ENCODE measurements at places on chromosomes 13 and 19. TPM values are rescaled to one million over a fixed set of nuclear protein-coding genes. Genes with fewer than 3 reads are reported as not detected.

DNA sequence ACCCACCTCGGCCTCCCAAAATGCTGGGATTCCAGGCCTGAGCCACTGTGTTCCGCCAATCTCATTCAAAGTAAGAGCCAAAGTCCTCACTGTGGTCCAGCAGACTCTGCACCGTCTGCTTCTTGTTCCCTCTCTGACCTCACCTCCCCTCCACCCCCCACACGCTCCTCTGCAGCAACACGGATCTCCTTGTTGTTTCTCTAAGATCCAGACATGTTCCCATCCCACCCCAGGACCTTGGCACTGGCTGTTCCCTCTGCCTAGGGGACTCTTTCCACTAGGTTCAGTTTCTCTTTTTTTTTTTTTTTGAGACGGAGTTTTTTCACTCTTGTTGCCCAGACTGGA is 38.4 kb downstream of the LTBP4 start:
- ATAC-seq, result peak; percentile 15

DNA sequence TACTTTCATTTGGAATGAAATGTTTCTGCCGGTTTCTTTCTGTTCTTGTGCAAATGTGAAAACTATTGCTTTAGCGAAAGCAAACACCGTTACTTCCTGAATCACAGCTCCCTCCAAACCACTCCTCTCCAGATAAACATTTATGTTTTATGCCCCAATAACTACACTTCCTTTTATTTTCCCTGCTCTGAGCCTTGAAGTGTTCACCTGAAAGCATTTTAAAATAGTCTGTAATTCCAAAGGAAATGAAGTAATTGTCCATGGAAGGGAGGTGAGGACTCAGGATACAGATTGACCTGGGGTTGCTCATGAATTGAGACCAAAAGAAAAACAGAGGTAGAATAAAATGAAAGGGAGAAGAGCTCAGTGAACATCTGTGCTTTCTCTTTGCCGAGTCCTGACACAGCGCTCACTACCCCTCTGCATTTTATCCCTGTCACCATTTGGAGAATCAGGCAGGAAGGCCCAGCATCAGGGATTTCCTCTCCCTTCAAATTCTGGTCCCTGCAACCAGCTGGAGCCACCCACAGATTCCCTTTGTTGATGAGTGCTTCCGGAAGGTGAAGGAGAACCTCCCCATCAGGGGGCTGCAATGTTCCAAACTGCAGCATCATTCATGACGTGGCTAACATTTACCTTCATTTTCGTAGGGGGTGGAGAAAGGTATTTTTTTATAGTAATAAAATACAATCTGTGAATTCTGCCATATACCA is 171.9 kb downstream of the ITGBL1 start:
- ATAC-seq, result peak; percentile 15

- no peak for ATAC-seq
Observed at GRCh38 chr13:31043957-31044356, 111.5 kb downstream of the TEX26 start.

DNA sequence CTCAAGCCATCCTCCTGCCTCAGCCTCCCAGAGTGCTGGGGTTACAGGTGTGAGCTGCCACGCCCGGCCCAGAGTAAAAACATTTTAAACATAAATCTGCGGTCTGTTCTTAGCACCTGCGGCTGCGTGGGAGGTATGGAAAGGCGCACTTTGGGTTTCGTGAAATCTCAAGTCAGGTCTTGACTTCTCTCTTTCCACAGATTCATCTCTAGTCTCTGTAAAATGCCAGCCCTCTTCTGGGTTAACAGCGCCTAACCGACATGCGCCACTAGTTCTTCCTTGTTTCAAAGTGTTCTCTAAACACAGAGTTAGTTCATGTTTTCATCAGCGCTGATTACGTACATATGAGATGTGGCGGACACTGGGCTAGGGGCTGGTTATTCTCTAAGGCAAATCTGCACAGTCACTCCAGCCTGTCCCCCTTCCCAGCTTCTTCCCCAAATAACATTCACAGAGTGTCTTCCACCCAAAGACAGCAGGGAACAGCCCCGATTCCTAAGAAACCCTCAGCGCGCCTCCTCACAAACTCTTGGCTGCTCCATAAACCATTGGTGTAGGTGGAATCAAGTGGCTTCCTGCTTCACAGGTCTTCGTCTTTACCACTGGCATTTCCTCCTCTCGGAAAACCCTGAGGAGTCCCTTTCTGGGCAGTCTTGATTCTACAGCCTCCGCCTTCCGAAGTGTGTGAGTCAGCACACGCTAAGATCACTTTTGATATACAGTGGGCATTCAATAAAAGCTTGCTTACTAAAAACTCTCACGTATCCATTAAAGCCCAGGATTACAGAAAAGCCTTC is 1.4 kb downstream of the PARP4 start:
- ATAC-seq, result no peak

The TNFRSF19 gene
- total RNA-seq, result 10.4 TPM

The PDE4C gene
- 0.39 TPM for total RNA-seq

The ZNF416 gene
- total RNA-seq, result 6.1 TPM

The AMER2 gene
- total RNA-seq, result 0.81 TPM

The TNNT1 gene
- not detected for total RNA-seq

The PSG2 gene
- not detected for total RNA-seq

The CD37 gene
- 4.9 TPM for total RNA-seq

Measured in gastroesophageal sphincter (tissue), 4 donors.